ENCODE measurements at places on chromosomes 4 and X. TPM values are rescaled to one million over a fixed set of nuclear protein-coding genes. Genes with fewer than 3 reads are reported as not detected.

The CDX4 gene
- total RNA-seq = not detected

The NXF2B gene
- total RNA-seq = not detected

The GAGE12J gene
- not detected for total RNA-seq

The ELF4 gene
- 9.7 TPM for total RNA-seq

The ZXDA gene
- 4.8 TPM for total RNA-seq

The PITX2 gene
- total RNA-seq = 0.99 TPM

The SLC25A6 gene
- 124 TPM for total RNA-seq

The SOX3 gene
- 0.15 TPM for total RNA-seq

The NIPAL1 gene
- not detected for total RNA-seq

The SOD3 gene
- total RNA-seq = 42.3 TPM

The ALPK1 gene
- total RNA-seq = 38.3 TPM

The PROM1 gene
- not detected for total RNA-seq

The FAM47E gene
- 1.3 TPM for total RNA-seq

The FGG gene
- not detected for total RNA-seq

The PRKG2 gene
- total RNA-seq = 23.3 TPM

The SRPK3 gene
- total RNA-seq = 0.58 TPM

The POU3F4 gene
- total RNA-seq = not detected

The GAGE12H gene
- not detected for total RNA-seq

The CCNB3 gene
- 0.17 TPM for total RNA-seq

The TKTL2 gene
- total RNA-seq = not detected

The CT45A6 gene
- total RNA-seq = not detected

The CCDC120 gene
- total RNA-seq = 0.83 TPM

The STK32B gene
- 0.50 TPM for total RNA-seq

The ACE2 gene
- not detected for total RNA-seq

The SORBS2 gene
- not detected for total RNA-seq

The MXRA5 gene
- 26.8 TPM for total RNA-seq

The MSX1 gene
- 14.4 TPM for total RNA-seq

The DDX60 gene
- 25.0 TPM for total RNA-seq

The MUC7 gene
- not detected for total RNA-seq

The MID2 gene
- total RNA-seq = 4.3 TPM

The ARX gene
- total RNA-seq = not detected

The LRIT3 gene
- total RNA-seq = 0.15 TPM

The EFHC2 gene
- 0.29 TPM for total RNA-seq

The COL4A5 gene
- total RNA-seq = 42.5 TPM

The AMBN gene
- total RNA-seq = not detected

The CSAG3 gene
- not detected for total RNA-seq

The TAF7L gene
- 0.58 TPM for total RNA-seq

The CSTF2 gene
- 15.9 TPM for total RNA-seq

The XK gene
- under 0.01 TPM for total RNA-seq

The ARHGAP36 gene
- not detected for total RNA-seq

The GAGE1 gene
- total RNA-seq = not detected

The FAT1 gene
- total RNA-seq = 386 TPM

The TMPRSS11A gene
- total RNA-seq = not detected

The NKX6-1 gene
- total RNA-seq = 18.6 TPM

The SLC6A14 gene
- total RNA-seq = not detected

The ZCCHC12 gene
- not detected for total RNA-seq

All from smooth muscle cell of trachea (primary cell).